ENCODE measurements at places on chromosomes 3 and 15.

- DNase-seq = no peak
Measured at GRCh38 chr3:65964838-65965237, 73.9 kb downstream of the MAGI1 start.

DNA sequence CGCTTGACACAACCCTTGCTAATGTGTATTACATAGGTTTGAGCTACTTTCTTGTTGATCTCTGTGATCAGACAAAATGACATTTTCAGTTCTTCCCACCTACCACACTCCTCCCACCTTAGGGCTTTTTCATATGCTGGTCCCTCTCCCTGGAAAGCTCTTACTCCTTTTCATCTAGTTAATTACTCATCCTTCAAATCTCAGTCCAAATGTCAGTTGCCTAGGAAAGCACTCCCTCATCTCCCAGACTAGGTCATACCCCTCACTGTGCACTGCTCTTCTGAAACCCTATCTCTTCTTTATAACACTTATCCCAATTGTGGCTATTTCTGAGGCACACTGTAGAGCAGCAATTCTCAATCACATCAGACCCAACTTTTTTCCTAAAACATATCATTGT is 7.3 kb downstream of the ZNF106 start:
- DNase-seq = no peak

DNA sequence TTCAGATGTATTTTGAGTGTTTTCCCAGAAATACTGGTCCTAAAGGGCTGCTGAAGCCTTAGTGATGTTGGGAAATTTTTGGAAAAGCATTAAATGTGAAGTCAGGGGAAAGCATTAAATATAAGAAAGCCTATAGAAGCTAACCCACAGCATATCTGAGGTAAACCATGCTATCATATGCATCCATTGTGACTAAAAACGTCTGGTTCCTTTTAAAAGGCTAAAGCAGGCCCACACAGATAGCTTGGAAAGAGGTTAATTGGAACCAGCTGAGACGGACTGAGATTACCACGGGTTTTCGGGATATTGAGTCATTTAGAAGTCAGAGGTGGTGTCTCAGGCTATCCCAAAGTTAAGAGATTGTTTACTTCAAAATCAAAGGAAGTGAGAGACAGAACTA is 78.2 kb downstream of the CYP19A1 start:
- DNase-seq = no peak

GRCh38 chr15:65836665-65837064 is 32.6 kb upstream of the RAB11A start:
- no peak for DNase-seq

- DNase-seq = no peak
Measured at GRCh38 chr3:150414959-150415358, 6.9 kb downstream of the TSC22D2 start.

- DNase-seq = no peak
Measured at GRCh38 chr15:36961956-36962355, 138.4 kb downstream of the MEIS2 start.

DNA sequence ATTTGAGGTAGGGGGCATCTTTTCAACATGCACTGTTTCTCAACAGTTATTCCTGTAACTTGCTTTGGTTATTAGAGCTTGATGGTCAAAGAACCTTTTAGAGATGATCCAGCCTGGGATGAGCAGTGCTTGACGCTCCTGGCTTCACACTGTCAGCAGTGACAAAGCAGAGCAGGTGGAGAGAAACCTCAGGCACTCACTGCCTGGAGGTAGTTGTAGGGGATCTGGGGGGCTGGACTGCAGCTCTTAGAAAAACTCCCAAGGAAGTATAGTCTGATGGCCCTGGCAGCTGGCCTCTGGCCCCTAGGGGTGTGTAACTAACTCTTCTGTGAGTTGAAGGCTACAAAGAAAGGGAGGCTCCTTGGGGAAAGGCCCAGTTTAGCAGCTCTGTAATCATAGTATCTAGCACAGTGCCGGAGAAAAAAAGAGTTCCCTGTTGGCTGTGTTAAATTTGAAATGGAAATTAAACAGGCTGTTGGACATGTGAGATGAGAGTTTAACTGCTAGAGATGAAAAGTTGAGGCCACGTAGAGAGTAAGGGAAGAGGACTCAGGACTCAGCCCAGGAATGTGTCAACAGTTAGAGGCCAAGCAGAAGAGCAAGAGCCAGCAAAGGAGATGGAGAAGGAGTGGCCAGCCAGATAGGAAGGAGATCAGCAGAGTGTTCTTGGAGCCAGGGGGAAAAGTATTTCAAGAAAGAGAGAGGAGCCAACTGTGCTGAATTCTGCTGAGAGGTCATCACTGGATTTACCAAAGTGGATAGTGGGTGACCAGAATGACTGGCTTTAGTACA is 14.2 kb downstream of the OXNAD1 start:
- no peak for DNase-seq

- DNase-seq = no peak
Measured at GRCh38 chr3:53473422-53473821, 21.0 kb upstream of the CACNA1D start.

Data from stimulated activated CD8-positive, alpha-beta memory T cell treated with anti-CD3 and anti-CD28 coated beads, Interleukin-4, amount 100 ng/mL, for 24 hours (primary cell).